Activated effector memory CD4-positive, alpha-beta T cell treated with Interleukin-2 at 50 U/mL for 16 hours (primary cell): ENCODE measurements at places on chromosomes 4 and X.

DNA sequence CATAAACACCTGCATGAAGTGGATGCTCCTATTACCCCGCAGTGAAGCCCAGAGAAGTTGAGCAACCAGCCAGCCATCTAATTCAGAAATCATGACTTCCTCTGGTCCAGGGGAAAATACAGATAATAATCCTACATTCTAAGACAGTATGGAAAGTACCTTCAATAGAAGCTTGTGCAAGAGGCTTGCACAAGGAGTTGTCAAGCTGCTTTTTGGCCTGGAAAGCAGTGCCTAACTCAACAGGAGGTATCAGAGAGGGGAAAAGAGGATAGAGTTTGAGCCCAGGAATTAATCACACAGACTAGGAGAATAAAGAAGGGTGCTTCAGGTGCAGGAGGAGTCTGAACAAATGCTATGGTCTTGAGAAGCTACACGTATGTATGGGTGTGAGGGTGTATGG lies 26.7 kb downstream of the TMEM192 start:
- no peak for DNase-seq

- no peak for DNase-seq
These were observed 3.8 kb upstream of the OPN1LW start for GRCh38 chrX:154140206-154140605.

DNA sequence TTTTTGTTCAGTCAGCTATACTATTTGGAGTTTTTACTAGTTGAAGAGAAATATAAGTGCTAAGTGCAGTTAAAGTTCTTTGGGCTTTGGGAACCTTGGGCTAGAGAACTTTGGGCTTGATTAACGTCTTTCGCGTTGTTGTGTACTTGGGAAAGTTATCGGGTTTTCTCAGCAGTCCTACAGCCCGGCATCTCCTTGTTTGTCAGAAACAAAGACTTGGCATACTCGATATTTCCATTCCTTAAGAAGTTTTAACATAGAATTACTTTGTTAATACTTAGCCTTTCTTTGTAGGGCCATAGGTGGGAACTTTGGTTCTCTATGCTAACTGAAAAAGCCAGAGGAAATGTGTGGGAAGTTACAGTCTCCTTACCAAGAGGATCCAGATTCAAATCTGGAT lies 28.7 kb downstream of the RAPGEF2 start:
- no peak for DNase-seq

- DNase-seq, result no peak
These were observed 96.3 kb upstream of the HPF1 start for GRCh38 chr4:169854090-169854489.

- no peak for DNase-seq
These were observed 73.6 kb downstream of the DHRSX start for GRCh38 chrX:2427147-2427546.

DNA sequence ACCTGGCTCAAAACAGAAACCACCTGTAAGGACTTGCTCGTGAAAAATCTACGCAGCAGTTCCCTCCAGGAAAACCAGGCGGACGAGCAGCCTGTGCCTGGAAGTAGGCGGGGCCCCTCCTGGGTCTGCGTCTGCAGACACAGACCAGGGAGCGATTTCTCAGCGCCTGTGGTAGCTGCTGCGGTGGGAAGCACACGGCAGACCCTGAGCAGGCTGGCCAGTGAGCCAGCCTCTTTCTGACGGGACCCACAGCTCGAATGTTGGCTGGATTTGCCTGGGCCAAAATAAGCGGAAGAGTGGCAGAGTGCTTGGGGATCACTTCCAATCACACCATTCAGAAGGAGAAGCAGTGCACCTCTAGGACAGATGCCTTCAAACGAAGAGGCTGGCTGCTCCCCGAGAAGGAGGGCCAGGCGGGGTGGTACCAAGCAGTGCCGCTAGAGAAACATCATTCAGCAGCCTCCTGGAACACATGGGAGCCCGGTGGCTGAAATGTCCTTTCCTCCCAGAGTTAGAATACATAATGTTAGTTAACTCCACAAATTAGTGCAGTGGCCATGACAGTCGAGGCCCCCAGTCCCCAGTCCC lies 85.9 kb downstream of the GATB start:
- DNase-seq, result no peak

GRCh38 chr4:155434366-155434765 lies 57.6 kb upstream of the MAP9 start:
- DNase-seq, result no peak

DNA sequence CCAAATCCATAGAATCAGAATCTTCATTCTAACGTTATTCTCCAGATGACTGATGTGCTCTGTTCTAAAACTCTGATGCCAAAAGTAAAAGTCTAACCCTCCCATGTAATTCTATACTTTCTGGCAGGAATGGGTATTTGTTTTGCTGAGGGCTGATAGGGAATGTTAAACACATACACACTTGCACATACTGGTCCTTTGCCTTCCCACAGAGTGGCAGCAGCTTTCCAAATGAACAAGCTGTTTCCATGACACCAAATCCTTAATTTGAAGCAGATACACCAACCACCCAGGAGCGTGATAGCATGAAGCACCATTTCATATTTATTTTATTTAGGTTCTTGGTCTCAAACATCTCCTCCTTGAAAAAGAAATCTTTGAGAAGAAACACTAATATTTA lies 155.5 kb upstream of the PRDX4 start:
- no peak for DNase-seq

- DNase-seq, result no peak
These were observed 22.1 kb upstream of the LNX1 start for GRCh38 chr4:53613428-53613827.

DNA sequence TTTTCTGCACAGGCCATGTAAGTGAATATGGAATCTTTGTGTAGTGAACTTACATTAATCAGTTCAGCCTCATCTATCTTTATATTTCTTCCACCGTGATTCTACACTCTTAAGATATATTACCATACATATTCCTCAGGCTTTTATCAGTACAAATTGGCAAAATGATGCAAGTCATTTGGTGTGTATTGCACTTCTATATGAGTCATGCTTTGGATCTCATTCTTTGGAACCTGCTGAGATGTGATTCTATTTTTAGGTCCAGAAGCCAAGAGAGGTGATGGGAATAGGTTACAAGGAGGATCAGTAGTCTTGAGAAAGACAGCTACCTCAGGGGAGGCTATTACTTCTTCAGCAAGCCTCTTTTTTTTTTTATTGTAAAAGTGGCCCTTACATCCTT lies 204.4 kb downstream of the ZNF330 start:
- no peak for DNase-seq

- DNase-seq, result peak; percentile 23
These were observed 7.2 kb upstream of the FAM9C start for GRCh38 chrX:13051529-13052172.

DNA sequence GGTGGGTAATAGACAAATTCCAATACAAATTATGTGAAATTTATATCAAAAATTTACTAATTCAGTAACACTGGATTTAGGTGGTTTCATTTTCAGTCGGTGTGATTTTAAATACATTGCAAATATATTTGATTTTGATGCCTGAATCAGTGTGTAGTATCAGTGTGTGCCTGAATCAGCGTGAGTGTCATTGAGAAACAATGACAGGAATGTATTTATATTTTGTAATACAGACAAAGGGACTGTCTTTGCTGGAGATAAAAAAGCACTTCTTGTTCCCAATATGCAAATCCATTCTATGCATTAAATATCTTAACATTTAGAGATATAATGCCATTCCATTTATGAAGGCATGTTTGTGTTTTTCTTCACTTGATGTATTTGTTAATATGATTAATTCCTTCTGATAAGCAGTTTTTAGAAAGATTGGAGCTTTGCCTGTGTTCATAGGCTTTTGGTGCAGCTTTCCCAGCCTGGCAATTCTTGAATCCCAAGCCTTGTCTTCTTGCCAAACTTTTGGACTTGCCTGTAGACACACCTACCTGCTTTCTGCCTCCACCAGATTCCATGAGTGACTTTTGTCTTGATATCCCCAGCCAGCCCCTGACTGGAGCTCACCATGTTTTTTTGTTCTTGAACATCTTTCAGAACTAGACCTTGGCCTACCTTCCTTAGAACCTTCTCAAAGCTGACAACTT lies 243.8 kb downstream of the ADGRL3 start:
- DNase-seq, result no peak

DNA sequence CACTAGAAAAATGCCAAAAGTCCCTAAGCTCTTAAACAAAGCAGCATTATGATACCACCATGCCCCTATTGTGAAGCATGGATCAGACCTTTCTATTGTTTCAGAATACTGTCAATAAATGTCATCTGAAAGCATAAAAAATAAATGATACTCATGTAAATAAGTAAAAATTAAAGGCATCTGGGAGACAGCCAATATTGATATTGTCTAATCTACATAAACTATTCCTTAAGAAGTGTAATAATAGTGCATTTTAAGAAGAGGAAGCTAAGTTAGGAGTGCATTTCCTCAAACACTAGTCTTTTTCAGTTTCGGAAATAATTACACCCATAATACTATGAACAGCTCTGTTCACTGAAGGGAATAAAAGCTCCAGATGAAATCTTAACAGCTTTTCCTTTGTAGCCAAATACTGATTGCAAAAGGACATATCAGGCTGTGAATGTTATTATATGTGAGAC lies 181.6 kb downstream of the SPOCK3 start:
- no peak for DNase-seq

- DNase-seq, result no peak
These were observed 255 bp downstream of the GYG2 start for GRCh38 chrX:2828959-2829411.

DNA sequence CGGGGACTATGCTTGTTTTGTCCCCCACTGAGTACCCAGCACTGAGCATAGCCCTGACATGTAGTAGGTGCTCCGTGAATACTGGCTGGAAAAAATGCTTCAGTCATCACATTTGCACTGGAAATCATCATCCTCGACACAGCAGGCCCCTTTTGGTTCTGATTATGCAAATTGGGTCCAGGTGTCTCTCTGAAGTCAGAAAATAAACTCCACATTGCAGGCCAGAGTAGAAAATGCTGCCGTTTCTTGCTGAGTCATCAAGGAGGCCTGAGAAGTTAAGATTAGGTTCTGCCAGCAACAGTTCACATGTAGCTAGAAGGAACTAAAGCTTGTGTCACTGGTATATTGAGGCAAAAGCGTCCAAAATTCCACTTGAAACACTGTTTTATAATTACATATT lies 15.0 kb upstream of the STK32B start:
- no peak for DNase-seq

DNA sequence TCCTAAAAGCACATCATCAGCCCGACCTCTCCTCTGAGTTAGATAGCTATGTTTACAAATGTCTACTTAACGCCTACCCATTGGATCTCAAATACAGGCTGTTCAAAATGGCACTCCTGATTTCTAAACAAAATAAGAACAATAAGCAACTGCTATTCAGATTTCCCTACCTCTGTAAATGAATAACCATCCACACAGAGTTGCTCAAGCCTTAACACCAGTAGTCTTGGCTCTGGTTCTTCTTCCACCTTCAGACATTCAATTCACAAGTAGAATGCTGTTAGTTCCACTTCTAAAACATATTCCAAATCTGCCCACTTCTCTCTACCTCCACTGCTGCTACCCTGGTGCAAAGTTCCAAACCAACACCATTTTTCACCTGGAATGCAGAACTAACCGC lies 27.1 kb upstream of the DCLK2 start:
- no peak for DNase-seq

DNA sequence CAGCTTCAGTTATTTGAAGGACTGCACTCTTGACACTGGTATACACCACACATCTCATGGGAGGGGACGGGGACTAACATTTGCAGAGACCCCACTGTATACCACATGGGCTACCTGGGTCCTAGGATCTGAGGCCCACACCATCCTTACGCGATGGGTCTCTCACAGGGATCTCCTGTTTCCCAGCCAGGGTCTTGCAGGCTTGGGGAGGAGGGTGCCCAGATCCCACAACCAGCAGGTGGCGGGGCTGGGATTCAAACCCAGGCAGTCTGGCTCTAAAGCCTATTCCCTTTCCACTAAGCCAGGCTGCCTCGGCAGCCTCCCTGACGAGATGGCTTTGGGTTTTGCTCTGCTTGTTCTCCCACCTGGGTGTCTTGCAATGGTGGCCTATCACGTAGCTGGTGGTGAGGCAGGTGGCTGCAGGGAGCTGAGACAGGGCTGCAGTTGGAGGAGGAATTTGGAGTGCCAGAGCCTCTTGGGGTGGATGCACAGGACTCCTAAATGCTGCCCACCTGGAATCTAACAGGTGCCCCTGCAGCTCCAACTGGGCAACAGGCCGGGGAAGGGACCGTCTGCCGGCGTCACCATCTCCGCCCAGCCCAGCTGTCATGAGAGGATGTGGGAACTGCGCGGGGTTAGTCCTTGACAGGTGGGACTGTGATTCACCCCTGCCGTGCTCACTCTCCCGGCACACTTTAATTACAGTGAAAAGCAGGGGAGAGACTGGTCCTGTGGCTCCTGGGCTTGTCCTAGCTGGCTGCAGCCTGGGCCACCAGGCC lies 110.7 kb downstream of the PSAPL1 start:
- no peak for DNase-seq

GRCh38 chr4:140149846-140150635 lies 3.9 kb downstream of the MAML3 start:
- DNase-seq, result peak; percentile 49

DNA sequence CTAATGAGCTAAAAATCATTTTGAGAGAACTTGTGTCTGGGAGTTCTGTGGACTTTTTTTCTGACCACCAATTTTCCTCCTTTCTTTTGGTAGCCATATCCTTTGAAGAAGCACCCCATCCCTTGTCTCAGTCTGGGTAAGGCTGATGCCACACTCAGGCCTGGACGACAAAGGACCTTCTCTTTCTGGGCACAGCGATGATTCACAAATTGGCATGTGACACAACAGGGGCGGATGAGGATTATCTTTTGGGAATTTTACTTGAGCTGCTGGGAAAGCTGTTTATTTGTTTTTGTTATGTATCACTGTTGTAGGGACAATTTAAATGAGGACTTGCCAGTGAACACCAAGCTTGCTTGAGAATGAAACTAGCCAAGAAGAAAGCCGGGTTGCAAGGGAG lies 233.4 kb upstream of the HAND2 start:
- DNase-seq, result no peak

DNA sequence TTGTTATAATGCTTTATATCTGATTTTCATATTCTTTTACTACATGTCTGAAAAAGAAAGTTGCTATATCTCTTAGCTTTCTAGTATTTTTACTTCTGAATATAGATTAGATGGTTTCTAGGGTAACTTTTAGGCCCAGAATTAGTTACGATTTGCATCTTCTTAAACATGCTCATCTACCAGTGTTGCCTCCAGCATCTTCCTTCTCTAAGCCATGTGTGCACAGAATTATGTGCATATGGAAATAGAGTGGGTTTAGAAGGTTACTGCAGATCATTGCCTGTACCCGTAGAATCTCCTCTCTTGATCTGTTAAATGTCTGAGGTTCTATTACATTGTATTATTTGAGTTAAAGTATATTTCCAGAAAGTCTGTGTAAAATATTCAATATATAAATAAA lies 2.5 kb upstream of the TDO2 start:
- DNase-seq, result no peak

- no peak for DNase-seq
These were observed 147.1 kb downstream of the FAT4 start for GRCh38 chr4:125461676-125462363.

DNA sequence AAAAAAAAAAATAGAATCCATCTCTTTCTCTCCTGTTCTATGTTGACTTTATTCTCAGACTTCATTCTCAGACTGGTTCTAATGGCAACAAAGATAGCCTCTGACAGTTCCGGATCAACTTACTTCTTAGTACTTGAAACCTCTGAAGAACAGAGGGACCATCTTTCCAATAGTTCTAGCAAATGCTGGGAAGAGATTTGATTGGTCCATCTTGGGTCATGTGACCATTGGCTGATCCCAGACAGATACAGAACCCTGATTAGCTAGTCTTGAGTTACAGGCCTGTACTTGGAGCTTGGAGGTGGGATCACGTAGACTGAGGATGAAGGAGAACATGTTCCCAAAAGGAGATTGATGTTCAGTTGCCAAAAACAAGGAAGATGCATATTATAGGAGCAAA lies 66.9 kb upstream of the STIM2 start:
- DNase-seq, result no peak

GRCh38 chr4:114149-114548 lies 10.2 kb upstream of the ZNF718 start:
- no peak for DNase-seq
